ENCODE measurements at places on chromosomes 12 and 14. TPM values are rescaled to one million over a fixed set of nuclear protein-coding genes. Genes with fewer than 3 reads are reported as not detected.

The ETV6 gene
- polyA plus RNA-seq: 14.0 TPM

- DNase-seq: no peak
These were observed 24.7 kb downstream of the DUSP6 start for GRCh38 chr12:89327486-89328094.

- no peak for DNase-seq
These were observed 1.1 kb downstream of the SP1 start for GRCh38 chr12:53380794-53381730.

DNA sequence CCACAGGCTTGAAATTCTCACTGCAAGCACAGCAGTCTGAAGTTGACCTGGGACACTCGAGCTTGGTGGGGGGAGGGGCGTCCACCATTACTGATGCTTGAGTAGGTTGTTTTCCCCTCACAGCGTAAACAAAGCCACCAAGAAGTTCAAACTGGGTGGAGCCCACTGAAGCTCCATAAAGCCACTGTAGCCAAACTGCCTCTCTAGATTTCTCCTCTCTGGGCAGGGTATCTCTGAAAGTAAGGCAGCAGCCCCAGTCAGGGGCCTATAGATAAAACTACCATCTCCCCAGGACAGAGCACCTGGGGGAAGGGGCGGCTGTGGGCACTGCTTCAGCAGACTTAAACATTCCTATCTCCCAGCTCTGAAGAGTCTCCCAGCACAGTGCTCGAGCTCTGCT, 31.7 kb upstream of the ST8SIA1 start:
- DNase-seq: no peak

GRCh38 chr14:76929927-76930326, 98.6 kb downstream of the IRF2BPL start:
- no peak for DNase-seq

GRCh38 chr12:58670623-58671022, 249.7 kb downstream of the LRIG3 start:
- DNase-seq: no peak

The PLD4 gene
- 8.0 TPM for polyA plus RNA-seq

DNA sequence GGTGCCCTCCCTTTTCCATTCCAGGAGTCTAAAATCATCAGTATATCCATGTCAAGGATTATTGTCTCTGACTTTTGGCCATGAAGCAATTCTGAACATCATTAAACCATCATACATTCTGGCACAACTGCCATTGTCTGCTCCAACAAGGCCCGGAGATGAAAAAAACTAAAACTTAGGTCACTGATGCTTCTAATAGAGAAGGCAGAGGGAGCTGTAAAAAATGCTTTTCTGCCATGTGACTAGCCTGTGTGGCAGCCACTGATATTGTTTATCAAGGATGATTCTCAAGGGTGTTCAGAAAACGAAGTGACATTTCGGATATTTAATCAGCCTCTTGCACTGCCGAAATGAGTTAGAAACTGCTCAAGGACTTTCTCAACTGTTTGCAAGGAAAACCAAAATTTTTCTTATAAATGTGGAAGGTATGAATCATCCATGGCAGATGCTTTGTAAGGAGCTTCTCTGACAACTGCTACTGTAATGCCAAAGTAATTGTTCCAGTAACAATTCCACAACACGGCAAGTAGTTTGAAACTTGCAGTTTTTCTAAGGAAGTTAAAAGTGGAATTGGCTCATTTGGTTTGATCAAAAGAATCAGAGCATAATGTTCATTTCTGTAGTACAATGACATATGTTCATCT, 1076.5 kb upstream of the FLRT2 start:
- no peak for DNase-seq

GRCh38 chr14:44383636-44384035, 123.4 kb downstream of the FSCB start:
- DNase-seq: no peak

The CLEC6A gene
- 0.10 TPM for polyA plus RNA-seq

DNA sequence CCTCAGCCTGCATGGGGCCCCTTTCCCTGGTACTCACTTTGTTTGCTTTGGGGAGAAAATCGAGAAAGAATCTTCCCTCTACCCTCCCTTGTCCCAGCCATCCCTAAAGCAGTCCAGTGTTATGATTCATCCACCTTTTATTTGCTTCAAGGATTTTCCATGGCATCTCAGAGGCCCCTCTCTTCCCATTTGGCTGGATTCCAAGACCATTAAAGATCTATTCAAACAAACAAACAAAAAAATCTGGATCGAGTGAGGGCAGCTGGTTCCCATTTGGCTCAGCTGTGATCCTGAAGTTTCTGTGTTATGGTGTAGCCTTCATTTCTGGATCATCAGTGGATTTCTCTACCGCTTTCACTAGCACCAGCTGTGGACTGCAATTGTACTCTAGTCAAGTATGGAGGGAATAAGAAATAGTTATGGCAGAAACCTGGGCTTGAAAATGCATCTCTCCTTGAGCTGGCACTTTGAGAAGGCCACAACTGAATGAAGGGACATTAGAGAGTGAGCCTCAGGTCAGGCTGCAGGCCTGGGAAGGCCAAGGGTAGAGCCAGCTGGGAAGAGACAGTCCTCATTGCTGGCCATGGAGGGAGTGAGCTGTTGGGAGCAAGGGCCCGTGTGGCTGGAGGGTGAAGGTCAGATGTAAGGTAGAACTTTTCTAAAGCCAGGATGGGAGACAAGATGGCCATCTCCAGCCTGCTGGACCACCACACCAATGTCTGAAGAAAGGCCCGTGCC, 13.7 kb downstream of the KRT71 start:
- DNase-seq: no peak

- no peak for DNase-seq
These were observed 85.9 kb downstream of the VEZT start for GRCh38 chr12:95303476-95303875.

DNA sequence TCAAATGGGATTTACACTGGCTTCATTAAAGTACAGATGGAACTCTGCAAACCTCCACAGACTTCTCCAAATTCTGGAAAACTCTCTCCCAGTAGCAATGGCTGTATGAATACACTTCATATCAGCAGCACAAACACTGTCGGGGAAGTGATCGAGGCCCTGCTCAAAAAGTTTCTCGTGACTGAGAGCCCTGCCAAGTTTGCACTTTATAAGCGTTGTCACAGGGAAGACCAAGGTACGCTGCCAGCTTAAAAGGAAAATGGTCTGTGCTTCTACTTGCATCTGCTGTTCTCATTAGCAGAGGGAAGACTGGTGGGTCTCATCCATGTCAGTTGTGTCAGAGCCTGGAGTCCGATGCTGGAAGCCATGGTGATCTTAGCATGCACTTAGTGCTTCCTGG, 71.0 kb downstream of the GNS start:
- DNase-seq: no peak

The PDE3A gene
- polyA plus RNA-seq: 20.5 TPM

DNA sequence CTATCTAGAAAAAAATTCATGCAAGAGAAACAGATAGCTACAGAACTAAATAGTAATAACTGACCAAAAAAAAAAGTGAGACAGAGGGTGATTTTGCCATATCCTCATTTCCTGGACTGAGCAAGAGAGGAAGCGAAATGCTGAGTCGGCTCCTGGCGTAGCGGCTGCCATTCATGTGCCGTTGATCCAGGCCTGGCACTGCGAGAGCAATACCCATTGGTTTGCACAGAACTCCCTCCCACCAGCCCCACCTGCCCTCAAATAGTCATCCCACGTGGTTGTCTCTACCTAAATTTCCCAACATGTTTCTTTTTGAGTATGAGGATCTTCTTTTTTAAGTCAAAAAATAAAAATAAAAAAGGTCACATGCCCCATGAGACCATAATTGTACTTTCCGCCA, 9.4 kb upstream of the WNT5B start:
- DNase-seq: no peak

The SRSF5 gene
- polyA plus RNA-seq: 490 TPM

The RPS29 gene
- 1,650 TPM for polyA plus RNA-seq

- DNase-seq: no peak
These were observed 31.1 kb upstream of the DUSP6 start for GRCh38 chr12:89383235-89384049.

The LMNTD1 gene
- not detected for polyA plus RNA-seq

The ABCD2 gene
- polyA plus RNA-seq: 0.22 TPM

GRCh38 chr14:100767003-100767787, 40.5 kb downstream of the DLK1 start:
- no peak for DNase-seq

- no peak for DNase-seq
These were observed 13.5 kb upstream of the NGB start for GRCh38 chr14:77284466-77284865.

DNA sequence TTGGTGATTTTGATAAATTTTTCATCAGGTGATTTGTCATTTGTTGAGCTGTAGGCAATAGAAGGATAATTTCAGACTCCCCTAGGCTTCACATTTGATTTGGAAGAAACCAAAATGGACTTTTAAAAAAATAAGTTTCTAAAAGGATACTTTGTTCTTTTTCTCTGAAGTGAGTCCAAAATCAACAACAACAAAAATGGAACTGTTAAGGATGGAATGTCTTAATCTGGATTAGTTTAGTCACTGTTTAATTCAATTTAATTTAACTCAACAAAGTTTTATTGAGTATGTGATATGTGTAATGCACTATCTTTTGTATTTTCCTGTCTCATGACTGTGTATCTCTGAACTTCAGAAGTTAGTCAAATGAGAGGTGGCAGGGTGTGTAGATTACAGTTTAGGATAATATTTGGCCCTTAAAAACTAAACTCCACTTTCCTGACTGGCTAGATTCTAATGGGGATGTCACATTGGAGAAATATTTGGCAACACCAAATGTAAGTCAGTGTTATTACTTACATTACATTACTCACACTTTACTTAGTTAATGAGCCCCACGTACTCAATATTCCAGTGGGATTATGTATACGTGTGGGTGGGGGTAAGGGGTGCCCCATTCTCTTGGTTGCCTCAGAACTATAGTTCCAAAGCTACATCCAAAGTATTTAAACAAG, 209.7 kb downstream of the BCAT1 start:
- no peak for DNase-seq

DNA sequence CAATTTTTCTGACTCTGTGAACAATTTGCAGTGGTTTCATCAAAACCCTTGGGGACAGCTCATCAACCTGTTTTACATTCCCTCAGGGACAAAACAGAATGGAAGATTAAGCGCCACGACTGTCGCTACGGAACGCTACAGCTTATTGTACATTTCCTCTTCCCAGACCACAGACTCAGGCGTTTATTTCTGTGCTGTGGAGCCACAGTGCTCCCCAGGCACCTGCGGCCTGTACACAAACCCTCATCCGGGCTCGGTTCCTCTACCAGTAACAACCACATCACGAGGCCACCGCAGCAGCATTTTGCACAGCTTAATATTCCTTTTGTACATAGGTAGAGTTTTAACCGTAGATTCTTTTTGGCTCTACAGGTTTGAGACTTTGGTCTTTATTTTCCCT, 397.4 kb upstream of the OR4E1 start:
- DNase-seq: no peak

GRCh38 chr14:89540009-89540829, 123.2 kb upstream of the FOXN3 start:
- DNase-seq: no peak

The RNFT2 gene
- 6.5 TPM for polyA plus RNA-seq

GRCh38 chr14:71588576-71589215, 343.5 kb upstream of the RGS6 start:
- no peak for DNase-seq

DNA sequence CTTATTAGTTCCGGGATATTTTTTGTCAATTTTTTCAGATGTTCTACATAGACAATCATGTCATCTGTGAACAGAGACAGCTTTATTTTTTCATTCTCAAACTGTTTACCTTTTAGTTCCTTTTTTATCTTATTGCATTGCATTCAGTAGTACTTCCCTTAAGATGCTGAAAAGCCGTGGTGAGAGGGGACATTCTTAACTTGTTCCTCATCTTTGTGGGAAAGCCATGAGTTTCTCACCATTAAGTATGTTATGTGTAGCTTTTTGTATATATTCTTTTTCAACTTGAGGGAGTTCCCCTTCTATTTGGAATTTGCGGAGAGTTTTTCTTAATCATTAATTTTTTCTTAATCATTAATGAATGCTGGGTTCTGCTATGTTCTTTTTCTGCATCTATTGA, 1727.1 kb upstream of the SEL1L start:
- DNase-seq: no peak

The HOXC10 gene
- polyA plus RNA-seq: 67.2 TPM

DNA sequence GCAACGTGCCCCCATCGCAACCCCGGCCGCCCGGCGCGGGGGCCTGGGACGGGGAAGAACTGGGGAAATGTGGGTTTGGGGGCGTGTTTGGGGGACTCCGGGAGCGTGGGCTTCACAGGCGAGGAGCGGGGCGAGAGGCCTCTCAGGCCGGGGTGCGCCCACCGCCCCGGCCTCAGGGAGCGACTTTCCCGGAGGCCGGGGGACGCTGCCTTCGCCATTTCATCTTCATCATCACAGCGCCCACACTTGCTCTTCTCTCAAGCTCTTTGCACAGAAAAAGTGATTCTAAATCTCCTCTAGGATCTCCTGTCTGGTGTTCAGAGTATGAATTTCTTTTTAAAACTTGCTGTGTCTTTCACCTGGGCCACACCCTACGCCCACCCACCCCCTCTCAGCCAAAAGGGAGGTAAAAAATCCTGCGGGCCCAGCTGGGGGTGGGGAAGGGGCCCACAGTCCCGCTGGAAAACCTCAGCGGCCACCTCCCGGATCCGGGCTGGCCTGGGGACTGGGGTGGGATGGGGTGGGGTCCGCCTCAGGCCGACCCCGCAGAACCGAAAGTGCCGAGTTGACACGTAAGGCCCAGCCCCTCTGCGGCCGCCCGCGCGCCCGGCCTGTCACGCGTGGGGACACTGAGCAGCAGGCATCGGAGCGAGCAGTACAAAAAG, 7.4 kb downstream of the CDKN1B start:
- DNase-seq: no peak

The ENDOU gene
- 0.24 TPM for polyA plus RNA-seq

DNA sequence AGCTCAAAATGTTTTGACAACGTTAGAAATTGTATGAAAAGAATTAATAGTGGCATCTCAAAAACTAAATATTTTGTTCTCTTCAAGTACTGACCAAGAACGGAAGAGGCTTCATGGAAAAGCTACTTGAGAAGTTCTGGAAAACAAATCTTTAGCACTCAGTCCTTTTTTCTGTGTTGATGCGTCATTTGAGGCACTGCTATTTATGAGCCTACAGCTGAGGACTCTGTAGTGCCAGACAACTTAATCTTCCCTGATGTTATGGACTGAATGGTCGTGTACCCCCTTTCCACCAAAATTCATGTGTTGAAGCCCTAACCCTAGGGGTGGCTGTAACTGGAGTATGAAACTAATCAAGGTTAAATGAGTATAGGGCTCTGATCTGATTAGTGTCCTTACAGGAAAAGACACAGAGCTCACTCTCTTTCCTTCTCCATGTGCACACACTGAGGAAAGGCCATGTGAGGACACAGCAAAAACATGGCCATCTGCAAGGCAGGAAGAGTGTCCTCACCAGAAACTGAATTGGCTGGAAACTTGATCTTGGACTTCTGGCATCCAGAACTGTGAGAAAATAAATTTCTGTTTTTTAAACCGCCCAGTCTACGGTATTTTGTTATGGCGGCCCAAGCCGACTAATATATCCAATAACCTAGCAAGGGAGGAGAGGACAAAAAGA, 337.0 kb upstream of the CLEC14A start:
- DNase-seq: no peak

The TC2N gene
- polyA plus RNA-seq: 9.9 TPM

DNA sequence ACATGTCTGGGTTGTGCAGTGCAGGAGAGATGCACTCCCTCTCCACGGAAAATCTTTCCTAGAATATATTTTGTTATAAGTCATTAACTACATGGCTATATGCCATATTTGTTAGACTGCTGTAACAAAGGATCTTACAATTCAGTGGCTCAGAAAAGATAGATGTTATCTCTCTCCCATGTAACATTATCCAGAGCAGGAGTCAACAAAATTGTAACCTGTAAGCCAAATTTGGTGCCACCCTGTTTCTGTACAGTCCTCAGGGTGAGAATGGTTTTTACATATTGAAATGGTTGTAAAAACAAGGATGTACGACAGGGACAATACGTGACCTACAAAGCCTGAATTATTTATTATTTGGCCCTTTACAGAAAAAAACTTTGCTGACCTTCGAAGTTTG, 155.5 kb downstream of the KIF21A start:
- no peak for DNase-seq
